SJSA1 (cell line): ENCODE measurements at places on chromosomes 6 and 20.
A peak's percentile ranks its signal among the peaks of the same experiment; 100 is the strongest.

GRCh38 chr6:34906826-34907225 lies 17.8 kb downstream of the ANKS1A start:
- DNase-seq, result no peak

DNA sequence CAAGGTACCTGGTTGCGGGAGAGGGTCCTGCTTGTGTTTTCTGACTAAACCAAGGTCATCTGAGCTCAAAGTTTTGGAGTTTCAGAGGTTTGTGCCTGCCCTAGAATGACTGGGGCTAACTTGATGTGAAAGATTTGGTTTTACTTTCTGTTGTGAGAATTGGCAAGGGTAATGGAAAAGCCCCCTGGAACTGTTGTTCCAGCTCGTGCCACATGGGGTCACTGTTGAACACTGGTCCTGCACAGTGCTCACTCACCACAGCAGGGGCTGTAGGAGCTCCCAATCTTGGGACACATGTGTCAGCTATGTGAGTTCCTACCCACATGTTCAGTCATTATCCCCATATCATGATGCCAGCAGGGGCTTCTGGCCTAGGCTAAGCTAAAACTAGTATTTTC lies 6.5 kb downstream of the TGM6 start:
- no peak for DNase-seq

- no peak for DNase-seq
These were observed 23.1 kb upstream of the VIP start for GRCh38 chr6:152727507-152727906.

DNA sequence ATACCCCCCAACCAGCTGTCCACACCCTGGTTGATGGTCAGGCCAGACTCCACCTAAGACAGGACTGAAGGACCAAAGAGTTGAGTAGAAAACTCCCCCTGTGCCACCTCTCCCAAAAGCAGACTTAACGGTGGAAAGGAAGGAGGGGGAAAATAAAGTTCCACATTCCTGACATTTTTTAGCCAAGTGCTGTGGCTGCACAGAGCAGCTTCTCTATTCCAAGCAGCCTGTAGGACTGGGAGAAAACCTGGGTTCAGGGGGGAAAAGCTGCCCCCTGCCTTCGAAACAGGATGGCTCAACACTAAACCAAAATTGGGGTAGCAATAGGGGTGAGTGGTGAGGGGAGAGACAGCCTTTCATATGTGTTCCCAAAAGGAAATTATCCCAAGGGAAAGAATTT lies 3.6 kb downstream of the TRAM2 start:
- peak; percentile 71 for DNase-seq

DNA sequence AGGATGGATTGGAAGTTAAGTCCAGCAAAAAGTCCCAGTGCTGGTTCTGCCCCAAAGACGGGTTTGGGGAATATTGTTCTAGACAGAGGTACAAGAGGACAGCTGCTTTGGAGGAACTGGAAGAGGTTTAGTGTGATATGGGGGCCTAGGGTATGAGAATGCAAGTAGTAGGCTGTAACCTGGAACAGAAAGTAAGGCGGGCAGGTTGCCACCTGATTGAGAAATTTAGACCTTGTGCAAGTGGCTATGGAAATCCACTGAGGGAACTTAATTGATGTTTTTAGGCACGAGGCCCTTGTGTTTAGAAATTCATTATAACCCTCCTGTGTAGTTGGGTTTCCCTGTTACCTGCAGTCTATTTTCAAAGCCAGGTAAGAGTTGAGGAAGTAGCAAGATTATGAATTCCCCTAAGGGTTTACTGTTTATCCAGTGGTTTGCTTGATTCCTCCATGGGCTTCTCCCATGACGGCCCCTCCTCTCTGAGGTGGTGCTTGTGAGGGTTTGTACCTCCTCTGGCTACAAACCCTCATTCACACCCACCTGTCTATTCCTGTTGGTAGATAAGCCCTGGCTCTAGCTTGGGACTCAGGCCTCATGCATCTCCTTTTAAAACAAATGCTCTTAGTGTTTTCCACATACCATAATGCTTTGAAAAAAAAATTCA lies 42.0 kb upstream of the BCAS1 start:
- no peak for DNase-seq

DNA sequence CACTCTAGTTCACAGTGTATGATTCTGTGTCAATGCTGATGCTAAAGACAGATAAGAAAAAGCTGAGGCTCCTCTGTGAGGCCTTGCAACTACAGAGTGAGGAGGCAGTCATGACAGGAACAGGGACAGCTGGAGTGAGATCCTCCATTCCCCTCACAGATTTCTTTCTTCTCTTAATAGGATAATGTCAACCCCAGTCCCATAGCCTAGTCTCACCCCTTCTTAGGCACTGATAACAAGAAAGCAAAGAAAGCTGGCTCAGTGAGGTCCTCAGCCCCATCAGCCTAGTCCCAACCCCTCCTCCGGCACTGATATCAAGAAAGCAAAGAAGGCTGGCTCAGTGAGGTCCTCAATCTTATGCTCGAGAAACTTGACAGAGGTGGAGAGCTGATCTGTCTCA lies 2.1 kb upstream of the PTCHD4 start:
- no peak for DNase-seq
